ENCODE measurements at places on chromosomes 1 and 21.

- no peak for DNase-seq
Measured at GRCh38 chr1:73761559-73761958, 436.4 kb downstream of the LRRIQ3 start.

DNA sequence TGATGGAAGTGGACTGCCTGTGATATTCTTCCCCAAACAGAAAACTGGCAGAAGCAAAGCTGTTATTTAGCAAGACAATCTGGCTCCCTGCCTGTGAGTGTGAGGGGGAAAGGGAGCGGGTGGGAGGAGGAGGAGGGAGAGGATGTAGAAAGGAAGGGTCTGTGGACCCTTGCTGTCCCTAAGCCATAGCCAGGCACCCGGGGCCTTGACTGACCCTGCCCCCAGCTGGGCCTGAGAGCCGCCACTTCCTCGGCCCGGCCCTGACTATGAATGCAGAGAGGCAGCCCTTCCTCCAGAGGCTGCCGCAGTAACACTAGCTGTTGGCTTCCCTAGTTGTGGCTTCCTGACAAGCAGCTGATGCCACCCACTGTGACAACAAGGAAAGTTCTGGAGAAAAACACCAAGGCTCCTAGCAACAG is 13.9 kb downstream of the PLA2G2F start:
- peak; percentile 87 for DNase-seq

- DNase-seq, result no peak
Measured at GRCh38 chr1:99601709-99602403, 44.1 kb upstream of the PALMD start.

- DNase-seq, result no peak
Measured at GRCh38 chr1:76012341-76013205, 62.0 kb upstream of the ST6GALNAC3 start.

GRCh38 chr1:231395998-231396390 is 26.1 kb downstream of the EGLN1 start:
- DNase-seq, result no peak

GRCh38 chr1:234997896-234998741 is 130.5 kb downstream of the TOMM20 start:
- DNase-seq, result no peak
